ENCODE measurements at places on chromosomes 1 and 21.

DNA sequence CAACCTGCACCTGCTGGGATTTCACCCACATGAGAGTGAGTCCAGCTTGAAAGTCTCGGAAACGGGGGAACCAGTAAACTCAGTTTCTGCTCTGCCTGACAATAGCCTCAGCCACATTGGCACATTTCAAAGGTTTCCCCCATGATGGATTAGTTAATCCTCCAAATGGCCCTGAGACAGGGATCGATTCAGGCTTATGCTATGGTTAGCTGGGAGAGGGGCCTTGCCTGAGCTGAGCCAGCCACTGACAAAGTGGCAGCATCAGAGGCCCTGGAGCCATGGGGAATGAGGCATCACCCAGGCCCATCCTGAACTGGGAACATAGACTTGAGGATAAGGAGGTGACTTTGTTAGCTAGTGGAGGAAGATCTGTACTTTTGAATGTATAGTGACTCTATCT, 2.9 kb upstream of the CLSTN1 start:
- DNase-seq, result no peak

DNA sequence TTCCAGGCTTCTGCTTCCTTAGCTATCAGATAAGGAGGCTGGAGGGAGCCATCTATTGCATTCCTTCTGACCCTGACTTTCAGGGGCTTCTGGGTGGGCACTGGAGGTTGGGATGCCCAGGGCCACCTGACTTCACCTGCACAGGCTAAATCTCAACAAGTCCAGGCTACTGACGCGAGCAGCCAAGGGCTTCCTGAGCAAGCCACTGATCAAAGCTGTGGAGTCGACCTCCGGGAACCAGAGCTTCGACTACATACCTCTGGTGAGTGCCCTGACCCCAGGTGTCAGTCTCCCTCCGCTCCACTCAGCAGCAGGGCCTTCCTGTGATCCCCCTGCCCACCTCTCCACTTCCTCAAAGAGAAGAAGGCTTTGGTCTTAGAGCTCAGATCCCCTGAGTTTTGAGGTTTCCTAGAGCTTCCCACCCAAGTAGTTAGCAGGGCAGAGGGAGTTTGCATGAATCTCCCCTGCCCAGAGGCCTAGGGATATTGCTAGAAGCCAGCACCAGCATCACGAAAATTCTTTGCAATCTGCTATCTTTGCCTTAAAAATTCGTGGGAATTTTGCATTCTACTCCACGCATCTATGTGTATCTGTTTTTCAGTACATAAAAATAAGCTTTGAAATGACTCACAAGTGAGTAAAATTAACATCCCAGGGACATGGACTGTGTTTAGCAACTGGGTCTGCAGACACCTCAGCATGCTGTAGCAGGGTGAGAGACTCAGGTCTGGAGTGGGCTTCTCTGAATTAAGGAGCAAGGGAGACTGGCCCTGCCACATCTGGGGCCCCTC, 61.4 kb downstream of the VWA5B1 start:
- no peak for DNase-seq

DNA sequence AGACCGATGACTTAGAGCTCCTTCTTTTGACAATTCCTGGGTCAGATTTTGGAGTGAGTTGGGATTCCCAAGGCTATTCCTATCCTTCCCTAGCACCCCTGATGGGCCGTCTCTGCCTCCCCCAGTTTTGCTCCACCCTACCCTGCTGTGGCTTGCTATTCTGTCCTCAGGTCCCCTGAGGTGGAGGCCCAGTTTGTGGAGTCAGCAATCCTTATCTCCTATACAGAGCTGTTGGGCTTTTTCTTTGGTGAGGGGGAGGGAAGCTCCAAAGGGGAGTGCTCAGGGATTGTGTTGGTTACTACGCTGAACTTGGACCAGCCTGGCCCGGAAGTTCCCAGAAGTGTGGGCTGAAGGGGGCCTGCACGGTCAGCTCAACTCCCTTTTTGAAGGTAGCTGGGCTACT, 7.6 kb downstream of the SESN2 start:
- DNase-seq, result no peak

DNA sequence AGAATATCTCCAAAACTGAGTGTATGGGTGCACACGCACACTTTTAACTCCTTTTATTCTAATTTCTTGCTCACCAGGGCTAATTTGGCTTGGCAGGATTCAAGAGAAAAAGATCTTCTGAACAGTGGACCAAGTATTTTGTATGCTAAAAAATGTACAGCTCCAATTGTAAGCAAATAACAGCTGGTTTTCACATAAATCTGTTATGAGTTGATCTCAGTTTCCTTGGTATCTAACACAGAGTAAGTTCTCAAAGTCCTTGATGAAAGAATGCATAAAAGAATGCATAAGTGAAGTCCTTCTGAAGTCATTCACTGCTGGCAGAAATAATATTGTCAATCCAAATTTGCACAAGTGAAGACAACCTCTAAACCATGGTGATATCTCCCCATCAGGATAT, 213.0 kb downstream of the OMA1 start:
- no peak for DNase-seq
